ENCODE measurements at places on chromosomes 11 and 22.

GRCh38 chr11:1877211-1878136, 14.2 kb downstream of the PRR33 start:
- no peak for DNase-seq

DNA sequence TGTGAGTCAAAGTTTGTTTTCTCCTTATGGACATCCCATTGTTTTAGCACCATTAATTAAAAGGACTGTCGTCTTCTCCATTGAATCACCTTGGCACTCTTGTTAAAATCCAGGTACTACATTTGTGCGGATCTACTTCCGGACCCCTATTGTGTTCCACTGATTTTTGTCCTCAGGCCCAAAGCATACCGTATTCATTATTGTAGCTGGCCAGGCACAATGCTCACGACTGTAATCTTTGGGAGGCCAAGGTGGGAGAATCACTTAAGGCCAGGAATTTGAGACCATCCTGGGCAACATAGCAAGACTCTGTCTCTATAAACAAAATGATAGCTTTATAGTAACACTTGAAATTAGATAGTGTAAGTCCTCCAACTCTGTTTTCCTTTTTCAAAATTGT, 8.9 kb upstream of the GNB1L start:
- no peak for DNase-seq

DNA sequence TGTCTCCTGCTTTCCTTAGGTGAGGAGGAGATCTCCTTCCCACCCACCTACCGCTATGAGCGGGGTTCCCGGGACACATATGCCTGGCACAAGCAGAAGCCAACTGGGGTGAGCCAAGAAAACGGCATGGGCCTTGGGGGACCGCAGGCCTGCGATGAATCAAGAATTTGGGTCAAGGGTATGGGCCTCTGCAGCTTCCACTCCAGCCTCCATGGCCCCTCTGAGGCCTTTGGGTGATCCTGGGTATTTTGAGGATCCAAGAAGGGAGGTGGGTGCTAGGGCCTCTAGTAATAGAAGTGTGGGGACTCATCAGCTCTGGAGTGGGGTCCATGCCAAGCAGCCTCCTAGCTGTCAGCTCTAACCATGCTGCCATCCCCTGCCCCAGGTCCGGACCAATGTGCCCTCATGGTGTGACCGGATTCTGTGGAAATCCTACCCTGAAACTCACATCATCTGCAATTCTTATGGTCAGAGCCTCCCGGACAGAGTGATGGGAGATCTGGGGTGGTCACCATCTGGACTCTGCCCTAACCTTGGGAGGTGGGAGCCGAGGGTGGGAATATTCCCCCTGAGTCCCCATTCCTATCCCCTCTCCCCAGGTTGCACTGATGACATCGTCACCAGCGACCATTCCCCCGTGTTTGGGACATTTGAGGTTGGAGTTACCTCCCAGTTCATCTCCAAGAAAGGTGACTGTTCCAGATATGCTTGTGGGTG, 8.6 kb downstream of the INPPL1 start:
- no peak for DNase-seq

DNA sequence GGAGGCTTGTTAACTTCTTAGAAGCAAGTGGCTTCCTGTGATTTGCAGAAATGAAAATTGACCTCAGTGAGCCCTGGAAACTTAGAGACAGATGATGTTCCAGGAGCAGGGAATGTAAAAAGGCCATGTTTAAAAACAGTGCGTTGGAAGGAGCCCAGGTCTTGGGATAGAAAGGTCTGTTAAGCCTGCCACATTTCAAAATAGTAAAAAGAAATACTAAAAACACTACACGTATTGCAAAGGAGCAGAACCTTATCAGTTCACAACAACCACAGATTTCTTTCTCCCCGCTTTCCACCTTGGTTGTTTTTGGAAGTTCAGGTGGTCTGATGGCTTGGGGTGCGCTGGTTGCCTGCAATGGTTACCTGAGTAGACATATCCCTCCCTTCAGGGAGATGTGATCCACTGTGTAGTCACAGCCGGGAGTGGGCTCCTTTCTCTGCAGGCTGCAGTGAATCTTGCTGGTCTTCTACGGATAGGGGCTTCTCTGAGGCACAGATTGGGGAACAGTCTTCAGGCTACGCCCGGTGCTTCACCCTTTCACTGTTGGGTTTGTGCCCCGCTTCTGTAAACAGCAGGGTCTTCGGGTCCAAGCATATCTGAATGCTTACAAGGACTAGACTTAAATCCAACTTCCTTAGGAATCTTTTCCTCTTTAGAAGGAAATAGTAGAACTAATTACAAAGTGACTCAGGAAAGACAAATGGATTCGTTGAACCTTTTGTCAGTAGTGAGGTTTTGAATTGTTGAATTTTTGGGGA, 1.9 kb downstream of the TEAD1 start:
- DNase-seq = no peak

DNA sequence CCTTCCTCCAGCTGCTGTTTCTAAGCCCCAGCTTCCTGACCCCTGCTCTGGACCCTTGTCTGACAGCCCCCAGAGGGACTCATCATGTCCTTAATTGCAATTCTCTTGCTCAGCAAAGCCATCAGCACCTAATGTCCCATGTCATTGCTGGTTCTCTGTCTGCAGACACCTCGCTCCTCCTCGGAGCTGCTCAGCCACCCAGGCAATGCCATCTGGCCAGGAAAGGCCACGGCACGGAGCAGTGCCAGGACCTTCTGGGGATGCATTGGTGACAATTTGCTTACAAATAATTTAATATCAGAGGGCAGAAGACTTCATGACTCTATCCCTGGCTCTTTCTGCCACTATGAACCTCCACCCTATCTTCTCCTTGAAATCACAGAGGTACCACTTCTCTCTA, 107.0 kb upstream of the THY1 start:
- no peak for DNase-seq

GRCh38 chr11:41018224-41018623, 441.2 kb downstream of the LRRC4C start:
- no peak for DNase-seq

- no peak for DNase-seq
Observed at GRCh38 chr11:3204141-3205015, 14.2 kb downstream of the MRGPRG start.

- no peak for DNase-seq
Observed at GRCh38 chr11:90250970-90251369, 28.1 kb upstream of the CHORDC1 start.

DNA sequence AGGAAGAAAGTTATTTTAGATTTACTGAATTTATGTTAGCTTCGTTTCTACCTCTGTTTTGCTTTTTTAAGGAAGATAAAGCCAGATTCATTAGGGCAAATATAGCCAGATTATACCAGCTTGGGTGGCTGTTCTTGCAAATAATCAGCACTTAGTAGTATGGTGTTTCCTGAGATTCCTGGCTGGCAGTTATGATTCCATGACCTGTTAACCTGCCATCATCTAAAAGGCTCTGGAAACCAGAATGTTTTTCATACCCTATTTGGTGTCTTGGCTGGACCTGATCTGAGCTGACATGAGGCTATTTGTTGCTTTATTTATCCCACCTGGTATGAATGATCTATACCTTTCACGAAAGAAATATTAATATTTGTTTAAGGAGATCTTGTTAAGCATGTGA, 82.7 kb upstream of the HORMAD2 start:
- DNase-seq = no peak

GRCh38 chr22:20354238-20354975, 34.5 kb upstream of the DGCR6L start:
- no peak for DNase-seq

- no peak for DNase-seq
Observed at GRCh38 chr22:36325154-36326031, 62.4 kb downstream of the MYH9 start.

- DNase-seq = peak; percentile 65
Observed at GRCh38 chr11:61752117-61752924, at the start of gene MYRF. MYRF (plus strand) TSS chr11:61752636; CDS start chr11:61752745, 109 bp downstream.

DNA sequence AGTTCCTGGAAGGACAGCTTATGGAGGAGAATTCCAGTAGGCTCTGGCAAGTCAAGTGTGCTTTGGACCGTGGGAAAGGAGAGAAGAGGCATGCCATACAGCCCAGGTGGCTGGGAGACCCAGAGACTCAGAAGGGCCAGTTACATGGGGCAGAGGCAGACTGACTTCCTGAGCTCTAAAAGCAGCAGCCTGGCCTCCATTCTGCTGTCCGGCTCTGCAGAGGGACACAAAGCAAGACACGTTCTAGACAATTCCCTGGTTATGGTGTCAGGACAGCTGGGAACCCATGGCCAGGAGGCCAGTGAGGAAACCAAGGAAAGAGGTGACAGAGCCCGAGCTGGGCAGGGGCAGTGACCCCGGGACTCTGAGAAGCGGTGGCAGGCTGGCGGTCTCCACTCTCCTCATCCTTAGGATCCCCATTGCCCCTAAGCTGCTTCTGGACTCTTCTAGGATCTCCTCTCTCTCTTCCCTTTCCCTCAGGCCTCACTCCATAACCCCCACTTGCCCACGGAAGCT, 2.7 kb downstream of the CPT1B start:
- DNase-seq = no peak

DNA sequence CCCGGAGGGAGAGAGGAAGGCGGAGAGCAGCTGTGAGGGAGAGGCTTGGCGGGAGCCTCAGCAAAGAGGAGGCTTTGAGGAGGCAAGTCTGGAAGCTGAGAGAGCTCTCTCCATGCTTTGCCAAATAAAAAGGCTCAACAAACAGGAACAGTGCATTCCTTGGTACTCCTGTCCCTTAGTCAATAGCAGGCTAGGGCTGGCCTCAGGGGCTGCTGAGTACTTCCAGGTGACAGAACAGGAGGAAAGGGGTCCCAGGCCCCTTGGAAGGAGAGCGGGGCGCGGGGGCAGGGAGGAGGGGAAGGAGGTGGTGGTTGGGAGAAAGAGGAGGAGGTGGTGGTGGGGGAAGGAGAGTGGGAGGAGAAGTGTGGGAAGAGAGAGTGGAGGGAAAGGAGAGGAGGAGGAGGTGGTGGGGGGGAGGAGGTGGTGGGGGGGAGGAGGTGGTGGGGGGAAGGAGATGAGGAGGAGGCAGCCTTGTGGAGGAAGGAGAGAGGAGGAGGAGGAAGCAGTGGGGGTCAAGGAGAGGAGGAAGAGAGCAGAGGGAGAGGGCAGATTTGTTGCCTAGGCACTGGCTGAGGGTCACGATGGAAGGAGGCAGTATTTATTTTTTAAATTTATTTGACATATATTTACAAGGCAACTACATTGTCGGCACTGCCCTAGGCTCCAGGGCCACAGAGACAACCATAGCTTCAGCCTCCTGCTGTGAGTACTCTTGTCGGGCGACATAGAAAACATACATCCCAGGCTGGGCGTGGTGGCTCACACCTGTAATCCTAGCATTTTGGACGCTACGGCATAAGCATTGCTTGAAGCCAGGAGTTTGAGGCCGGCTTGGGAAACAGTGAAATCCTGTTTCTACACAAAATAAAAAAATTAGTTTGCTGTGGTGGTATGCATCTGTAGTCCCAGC, 74.2 kb upstream of the ZBED5 start:
- DNase-seq = no peak

GRCh38 chr11:23679981-23680380, 816.9 kb upstream of the LUZP2 start:
- DNase-seq = no peak

DNA sequence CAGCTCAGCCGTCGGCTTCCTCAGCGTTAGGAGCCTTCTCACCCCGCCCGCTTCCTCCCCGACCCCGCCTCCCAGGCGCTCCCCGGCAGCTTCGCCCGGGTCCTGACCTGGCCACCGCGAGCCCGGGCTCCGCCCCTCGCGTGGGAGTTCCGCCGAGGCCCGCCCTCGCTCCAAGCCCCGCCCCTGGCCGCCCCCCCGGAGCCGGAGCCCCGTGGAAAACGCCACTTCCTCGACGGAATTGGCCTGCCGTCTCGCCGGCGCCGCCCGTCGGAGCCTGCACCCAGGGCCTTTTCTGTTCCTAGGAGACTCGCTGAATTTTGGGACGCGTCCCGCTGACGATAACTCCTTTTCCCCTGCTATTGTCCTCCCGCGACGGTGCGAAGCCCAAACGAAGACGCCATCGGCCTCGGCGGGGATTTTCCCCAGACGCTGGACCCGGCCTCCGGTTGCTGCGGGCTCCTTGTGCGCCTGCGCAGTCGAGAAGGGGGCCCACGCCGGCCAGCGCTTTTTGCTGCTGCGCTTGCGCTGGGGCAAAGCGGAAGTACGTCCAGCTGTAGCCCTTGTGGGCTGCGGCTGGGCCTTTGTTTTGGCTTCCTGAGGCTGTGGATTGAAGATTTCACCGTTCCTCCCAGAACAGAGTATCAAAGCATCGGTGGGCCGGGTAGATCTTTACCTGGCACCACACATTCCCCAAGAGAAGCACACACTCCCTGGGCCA, 10.0 kb downstream of the RELA start:
- peak; percentile 98 for DNase-seq

DNA sequence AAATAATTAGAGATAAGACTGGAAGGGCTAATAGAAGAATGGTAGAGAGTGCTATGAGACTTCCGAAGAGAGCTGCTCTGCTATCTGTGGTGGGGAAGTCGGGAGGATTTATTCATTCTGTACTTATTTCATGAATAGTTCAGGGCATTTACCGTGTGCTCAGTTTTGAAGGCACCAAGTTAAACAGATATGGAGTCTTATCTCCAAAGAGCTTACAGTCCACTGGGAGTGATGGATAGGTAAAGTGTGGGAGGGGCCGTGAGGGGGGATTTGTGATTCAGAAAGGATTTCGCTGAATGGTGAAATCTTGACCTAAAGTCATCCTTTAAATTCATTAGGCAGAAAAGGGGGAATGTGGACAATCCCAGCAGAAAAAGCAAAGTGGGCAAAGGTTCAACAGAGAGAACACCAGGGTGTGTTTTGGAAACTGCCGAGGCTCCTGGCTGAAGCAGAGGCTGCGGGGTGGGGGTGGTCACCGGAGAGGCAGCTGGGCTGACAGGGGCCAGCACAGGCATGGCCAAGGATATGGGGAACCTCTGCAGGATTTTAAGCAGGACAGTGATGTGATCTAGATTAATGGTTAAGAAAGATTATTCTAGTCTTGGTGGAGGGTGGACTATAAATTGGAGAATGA, 91.2 kb downstream of the UBASH3B start:
- no peak for DNase-seq

All from germinal center (tissue), 1 donor.